ENCODE measurements at places on chromosomes 12 and 14. TPM values are rescaled to one million over a fixed set of nuclear protein-coding genes. Genes with fewer than 3 reads are reported as not detected.

The CAPS2 gene
- 9.2 TPM for total RNA-seq

GRCh38 chr14:104976198-104977007, 1.8 kb downstream of the AHNAK2 start:
- H3K27ac ChIP-seq, result no peak overlapping the region
- H3K36me3 ChIP-seq, result no peaks in the 10 kb centered on the region
- peaks cover 13% of the 10 kb centered on the region for H3K27me3 ChIP-seq
- peak; percentile 59 for DNase-seq
- H3K4me1 ChIP-seq, result peaks cover 18% of the 10 kb centered on the region

The SDS gene
- total RNA-seq, result 0.34 TPM

DNA sequence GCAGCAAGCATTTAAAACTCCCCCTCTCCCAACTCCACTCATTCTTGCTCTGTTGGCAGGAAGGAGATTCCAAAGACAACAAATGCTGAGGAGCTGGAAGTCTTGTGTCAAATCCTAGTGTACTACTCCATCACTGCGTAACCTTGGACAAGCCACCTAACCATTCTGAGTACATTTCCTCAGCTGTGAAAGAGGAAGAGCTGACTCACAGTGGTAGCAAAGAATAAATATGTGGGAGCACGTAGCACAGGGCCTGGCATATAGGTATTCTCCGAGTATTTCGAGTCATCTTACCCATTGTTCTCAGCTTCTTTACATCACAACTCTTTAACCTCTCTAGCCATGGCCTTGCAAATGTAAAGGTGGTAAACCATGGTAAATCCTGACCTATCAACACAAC, 28.7 kb downstream of the EGLN3 start:
- H3K27me3 ChIP-seq, result no peaks in the 10 kb centered on the region
- DNase-seq, result no peak
- peak overlapping the region; percentile 9 for H3K27ac ChIP-seq
- H3K36me3 ChIP-seq, result peaks cover 16% of the 10 kb centered on the region
- H3K4me3 ChIP-seq, result no peak overlapping the region

- no peak overlapping the region for H3K27ac ChIP-seq
- no peaks in the 10 kb centered on the region for H3K36me3 ChIP-seq
- DNase-seq, result no peak
- H3K4me3 ChIP-seq, result no peak overlapping the region
- peaks cover 17% of the 10 kb centered on the region for H3K4me1 ChIP-seq
Observed at GRCh38 chr12:58314610-58315009, 373.2 kb downstream of the ATP23 start.

The OLR1 gene
- not detected for total RNA-seq

The EFS gene
- 1.8 TPM for total RNA-seq

The CSRP2 gene
- total RNA-seq, result 14.1 TPM

The FOXN4 gene
- total RNA-seq, result not detected

GRCh38 chr12:106113824-106114446, 24.8 kb downstream of the NUAK1 start:
- no peaks in the 10 kb centered on the region for H3K27me3 ChIP-seq
- DNase-seq, result peak; percentile 84
- H3K4me3 ChIP-seq, result no peak overlapping the region
- no peaks in the 10 kb centered on the region for H3K36me3 ChIP-seq

The DPPA3 gene
- not detected for total RNA-seq

The ZNF605 gene
- 2.2 TPM for total RNA-seq

GRCh38 chr12:46435625-46436024, 63.1 kb upstream of the SLC38A2 start:
- no peak overlapping the region for H3K4me3 ChIP-seq
- no peak for DNase-seq
- no peak overlapping the region for H3K27ac ChIP-seq
- peaks cover 11% of the 10 kb centered on the region for H3K4me1 ChIP-seq

GRCh38 chr14:50792051-50792477, 38.9 kb downstream of the NIN start:
- no peaks in the 10 kb centered on the region for H3K27me3 ChIP-seq
- peak overlapping the region; percentile 43 for H3K4me3 ChIP-seq
- H3K36me3 ChIP-seq, result no peaks in the 10 kb centered on the region
- no peak overlapping the region for H3K27ac ChIP-seq

The NDUFA12 gene
- total RNA-seq, result 382 TPM

- no peak for DNase-seq
- no peaks in the 10 kb centered on the region for H3K27me3 ChIP-seq
- no peaks in the 10 kb centered on the region for H3K36me3 ChIP-seq
- H3K4me3 ChIP-seq, result no peak overlapping the region
Observed at GRCh38 chr14:22561661-22562579, 27.1 kb downstream of the DAD1 start.

- H3K27me3 ChIP-seq, result no peaks in the 10 kb centered on the region
- H3K27ac ChIP-seq, result no peak overlapping the region
Observed at GRCh38 chr14:52327374-52328226, 13.5 kb downstream of the PTGER2 start.

- H3K27me3 ChIP-seq, result no peaks in the 10 kb centered on the region
- H3K4me3 ChIP-seq, result no peak overlapping the region
- DNase-seq, result no peak
- no peaks in the 10 kb centered on the region for H3K4me1 ChIP-seq
Observed at GRCh38 chr14:103353362-103353761, 19.3 kb downstream of the EIF5 start.

DNA sequence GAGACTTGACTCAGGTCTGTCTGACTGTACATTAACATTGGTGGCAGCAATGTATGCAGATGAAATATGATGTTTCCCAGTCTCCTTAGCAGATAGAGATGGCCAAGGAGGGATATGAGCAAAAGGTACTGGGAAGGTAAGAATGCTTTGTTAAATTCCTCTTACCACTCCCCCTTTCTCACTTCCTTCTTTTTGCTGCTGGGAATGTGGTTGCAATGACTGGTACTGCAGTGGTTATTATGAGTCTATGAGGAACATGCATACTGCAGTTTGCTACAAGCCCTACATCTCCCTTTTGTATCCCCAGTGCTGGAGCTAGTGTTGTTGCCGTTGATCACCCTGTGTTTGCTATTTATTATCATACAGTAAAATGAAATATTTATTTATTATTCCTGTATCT, 35.9 kb downstream of the ALDH1L2 start:
- H3K27ac ChIP-seq, result no peak overlapping the region
- DNase-seq, result no peak
- H3K27me3 ChIP-seq, result no peaks in the 10 kb centered on the region

- H3K36me3 ChIP-seq, result no peaks in the 10 kb centered on the region
- H3K27ac ChIP-seq, result peak overlapping the region; percentile 65
- peak; percentile 35 for DNase-seq
- H3K4me1 ChIP-seq, result no peaks in the 10 kb centered on the region
Observed at GRCh38 chr14:60514741-60515491, 6.0 kb downstream of the SIX6 start.

DNA sequence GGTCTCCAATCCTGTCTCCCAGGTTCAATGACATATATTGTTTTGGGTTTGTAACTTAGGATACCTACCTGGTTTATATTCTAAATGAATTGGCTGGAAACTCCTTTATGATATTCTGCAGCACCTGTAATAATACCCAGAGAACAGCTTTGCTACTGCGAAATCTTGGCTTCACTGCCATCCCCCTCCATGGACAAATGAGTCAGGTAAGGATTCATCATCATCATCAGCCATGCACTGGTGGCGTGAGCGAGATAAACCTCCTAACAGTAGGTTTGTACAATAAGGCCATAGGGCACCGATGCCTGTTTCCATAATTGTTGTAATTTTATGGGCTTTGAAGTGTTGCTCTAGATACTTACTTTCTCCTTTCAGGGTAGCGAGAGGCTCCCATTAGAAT, 10.7 kb downstream of the DDX47 start:
- DNase-seq, result no peak
- no peak overlapping the region for H3K27ac ChIP-seq
- H3K4me3 ChIP-seq, result no peak overlapping the region
- H3K36me3 ChIP-seq, result peaks cover 4% of the 10 kb centered on the region
- peaks cover 11% of the 10 kb centered on the region for H3K4me1 ChIP-seq

DNA sequence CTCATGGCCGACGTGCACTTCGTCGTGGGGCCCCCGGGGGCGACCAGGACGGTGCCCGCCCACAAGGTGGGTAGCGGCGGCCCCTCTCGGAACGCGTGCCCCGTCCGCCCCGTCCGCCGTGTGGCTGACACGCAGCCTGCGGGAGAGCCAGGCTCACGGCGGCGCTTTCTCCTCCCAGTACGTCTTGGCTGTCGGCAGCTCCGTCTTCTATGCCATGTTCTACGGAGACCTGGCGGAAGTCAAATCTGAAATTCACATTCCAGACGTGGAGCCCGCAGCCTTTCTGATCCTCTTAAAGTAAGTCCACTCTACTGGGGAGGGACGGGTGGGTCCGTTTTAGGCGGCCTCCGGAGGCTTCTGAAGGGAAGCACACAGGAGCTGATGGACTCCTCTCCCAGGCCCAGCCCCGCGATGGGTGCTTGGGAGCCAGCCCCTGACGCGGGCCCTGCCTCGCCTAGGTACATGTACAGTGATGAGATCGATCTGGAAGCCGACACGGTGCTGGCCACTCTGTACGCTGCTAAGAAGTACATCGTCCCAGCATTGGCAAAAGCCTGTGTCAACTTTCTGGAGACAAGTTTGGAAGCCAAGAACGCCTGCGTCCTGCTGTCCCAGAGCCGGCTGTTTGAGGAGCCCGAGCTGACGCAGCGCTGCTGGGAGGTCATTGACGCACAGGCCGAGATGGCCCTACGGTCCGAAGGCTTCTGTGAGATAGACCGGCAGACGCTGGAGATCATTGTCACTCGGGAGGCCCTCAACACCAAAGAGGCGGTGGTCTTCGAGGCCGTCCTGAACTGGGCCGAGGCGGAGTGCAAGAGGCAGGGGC, 1.1 kb downstream of the BTBD6 start:
- H3K36me3 ChIP-seq, result peaks cover 21% of the 10 kb centered on the region
- H3K27ac ChIP-seq, result peak overlapping the region; percentile 87
- H3K4me1 ChIP-seq, result peaks cover 24% of the 10 kb centered on the region
- H3K27me3 ChIP-seq, result no peaks in the 10 kb centered on the region

DNA sequence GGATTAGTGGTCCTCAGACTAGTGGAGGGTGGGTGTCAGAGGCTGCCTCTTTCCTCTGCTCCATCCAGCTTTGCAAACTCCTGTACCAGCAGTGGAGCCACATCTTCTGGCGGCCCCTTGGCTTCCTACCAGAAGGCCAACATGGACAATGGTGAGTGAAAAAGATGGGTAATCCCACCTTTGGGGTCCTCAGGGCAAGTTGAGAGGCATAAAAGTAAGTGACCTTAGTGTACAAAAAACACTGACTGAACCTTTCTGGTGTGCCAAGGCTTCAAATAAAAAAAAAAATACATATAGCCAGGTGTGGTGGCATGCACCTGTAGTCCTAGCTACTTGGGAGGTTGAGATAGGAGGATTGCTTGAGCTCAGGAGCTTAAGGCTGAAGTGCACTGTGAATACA, 9.2 kb upstream of the PIP4K2C start:
- H3K27ac ChIP-seq, result no peak overlapping the region
- no peak overlapping the region for H3K4me3 ChIP-seq
- H3K4me1 ChIP-seq, result no peaks in the 10 kb centered on the region
- no peaks in the 10 kb centered on the region for H3K27me3 ChIP-seq
- no peak for DNase-seq

- no peak for DNase-seq
- peak overlapping the region; percentile 56 for H3K4me3 ChIP-seq
Observed at GRCh38 chr14:104139460-104140212, 1.2 kb downstream of the KIF26A start.

The DHRS4L2 gene
- total RNA-seq, result 40.2 TPM

- H3K27ac ChIP-seq, result no peak overlapping the region
- H3K36me3 ChIP-seq, result no peaks in the 10 kb centered on the region
- no peaks in the 10 kb centered on the region for H3K4me1 ChIP-seq
- no peak for DNase-seq
Observed at GRCh38 chr14:66009089-66009488, 477.1 kb upstream of the CCDC196 start.

GRCh38 chr12:83150465-83151189, 463.9 kb downstream of the TMTC2 start:
- DNase-seq, result no peak
- no peaks in the 10 kb centered on the region for H3K4me1 ChIP-seq
- no peak overlapping the region for H3K4me3 ChIP-seq
- H3K27me3 ChIP-seq, result no peaks in the 10 kb centered on the region

The ALDH1L2 gene
- total RNA-seq, result 0.95 TPM

The KRT71 gene
- total RNA-seq, result not detected

GRCh38 chr12:1939331-1939730, 20.9 kb upstream of the CACNA2D4 start:
- no peak overlapping the region for H3K4me3 ChIP-seq
- H3K27ac ChIP-seq, result peak overlapping the region; percentile 24
- peaks cover 25% of the 10 kb centered on the region for H3K4me1 ChIP-seq
- peaks cover 5% of the 10 kb centered on the region for H3K36me3 ChIP-seq
- no peak for DNase-seq
- no peaks in the 10 kb centered on the region for H3K27me3 ChIP-seq

- DNase-seq, result no peak
- H3K36me3 ChIP-seq, result no peaks in the 10 kb centered on the region
- no peak overlapping the region for H3K4me3 ChIP-seq
- H3K4me1 ChIP-seq, result no peaks in the 10 kb centered on the region
Observed at GRCh38 chr12:77488041-77488620, 342.6 kb upstream of the NAV3 start.

The PNN gene
- 16.2 TPM for total RNA-seq

The ZFHX2 gene
- 0.41 TPM for total RNA-seq

DNA sequence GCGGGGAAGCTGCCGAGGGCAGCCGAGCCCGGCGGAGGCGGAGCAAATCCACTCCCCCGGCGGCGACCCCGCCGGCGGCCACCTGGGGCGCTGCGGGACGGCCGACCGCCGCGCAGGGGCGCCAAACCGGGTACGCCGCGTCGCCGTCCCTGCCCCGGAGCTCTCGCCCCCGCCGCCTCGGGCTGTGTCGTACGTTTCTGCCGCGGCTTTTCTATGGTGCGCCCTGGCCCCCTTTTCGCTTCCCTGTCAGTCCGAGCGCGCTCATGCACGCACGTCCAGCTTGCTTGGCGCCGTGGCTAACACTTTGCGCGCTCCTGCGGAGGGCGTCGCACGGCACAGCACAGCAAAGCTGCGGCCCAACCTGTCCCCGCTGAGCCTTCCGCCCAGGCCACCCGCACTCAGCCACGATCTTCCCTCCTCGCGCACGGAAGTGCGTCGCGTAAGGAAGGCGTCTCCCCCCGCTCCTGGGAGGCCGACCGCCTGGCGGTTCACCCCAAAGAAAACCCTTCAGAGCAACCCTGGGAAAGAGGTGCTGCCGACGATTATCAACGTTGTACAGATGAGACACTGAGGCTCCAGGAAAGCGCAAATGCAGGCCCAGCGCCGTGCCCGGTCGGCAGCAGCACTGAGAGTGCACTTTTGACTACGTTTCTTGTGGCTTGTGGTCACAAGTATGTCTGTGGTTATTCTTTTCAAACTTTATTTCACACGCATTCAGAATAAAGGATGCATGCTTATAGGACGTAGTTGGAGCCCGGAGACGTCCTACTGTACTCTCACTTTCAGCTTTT, at the start of gene HECTD1:
TSS of gene HECTD1 (minus strand) at position 39 of the 791 bp plus-strand sequence. CDS start 1,857 bp downstream, outside the sequence.
- H3K4me3 ChIP-seq, result peak within 1 kb of the TSS; percentile 87
- peak within 1 kb of the TSS; percentile 99 for H3K27ac ChIP-seq
- H3K36me3 ChIP-seq, result peaks cover 8% of the 10 kb centered on the region
- H3K27me3 ChIP-seq, result no peaks in the 10 kb centered on the region
- peak; percentile 74 for DNase-seq

- H3K4me1 ChIP-seq, result no peaks in the 10 kb centered on the region
- H3K36me3 ChIP-seq, result no peaks in the 10 kb centered on the region
- no peak overlapping the region for H3K4me3 ChIP-seq
- H3K27ac ChIP-seq, result no peak overlapping the region
- no peaks in the 10 kb centered on the region for H3K27me3 ChIP-seq
- no peak for DNase-seq
Observed at GRCh38 chr12:116484807-116485206, 74.4 kb upstream of the MAP1LC3B2 start.

All from gastrocnemius medialis (tissue), 4 donors.